ENCODE measurements at places on chromosomes 3 and 15. TPM values are rescaled to one million over a fixed set of nuclear protein-coding genes. Genes with fewer than 3 reads are reported as not detected.

DNA sequence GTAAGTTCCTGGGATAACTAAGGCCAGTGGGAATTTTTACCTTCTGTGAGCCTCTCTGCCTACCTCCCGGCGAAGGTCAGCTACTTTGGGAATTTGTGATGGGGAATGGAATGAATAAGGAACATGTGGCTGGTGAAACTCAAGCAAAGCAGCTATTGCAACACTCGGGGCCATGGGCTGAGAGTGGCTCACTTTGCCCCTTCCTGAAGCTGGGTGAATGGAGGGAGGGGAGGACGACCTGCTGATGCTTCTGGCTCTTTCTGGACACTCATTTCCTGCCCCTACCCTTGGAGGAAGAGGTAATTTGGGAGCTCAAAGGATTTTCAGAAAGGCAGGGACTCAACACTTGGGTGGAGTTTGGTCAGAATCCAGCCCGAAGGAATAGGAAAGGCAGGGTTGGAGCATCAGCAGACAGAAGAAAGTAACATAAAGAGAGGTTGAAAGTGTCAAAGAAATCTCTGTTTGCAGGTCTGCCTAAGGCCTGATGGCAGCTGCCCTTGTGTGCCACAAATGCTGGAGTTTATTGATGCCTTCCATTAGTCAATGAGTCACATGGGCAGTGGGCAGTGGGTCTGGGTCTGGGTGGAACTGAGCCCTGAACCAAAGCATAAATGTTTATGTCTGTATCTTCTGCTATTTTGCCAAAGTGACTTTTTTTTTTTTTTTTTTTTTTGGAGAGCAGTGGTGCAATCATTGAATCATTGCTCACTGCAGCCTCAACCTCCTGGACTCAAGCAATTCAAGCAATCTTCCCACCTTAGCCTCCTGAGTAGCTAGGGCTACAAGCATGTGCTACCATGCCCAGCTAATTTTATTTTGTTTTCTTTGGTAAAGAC, 12.4 kb downstream of the LAMP3 start:
- peak; percentile 47 for DNase-seq

DNA sequence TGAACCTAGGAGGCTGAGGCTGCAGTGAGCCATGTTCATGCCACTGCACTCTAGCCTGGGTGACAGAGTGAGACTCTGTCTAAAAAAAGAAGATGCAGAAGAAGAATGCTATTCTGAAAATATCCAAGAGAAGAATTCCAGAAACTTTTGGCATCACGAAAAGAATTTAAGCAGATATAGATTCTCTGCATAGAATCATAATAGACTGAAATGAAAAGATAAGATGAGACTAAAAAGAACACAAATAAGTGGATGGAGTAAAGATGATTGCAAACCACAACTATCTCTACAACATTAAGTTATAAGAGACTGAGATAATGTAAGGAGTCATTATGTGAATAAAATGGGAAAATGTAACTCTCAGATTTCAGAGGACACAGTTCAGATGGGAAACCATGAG, 140.7 kb upstream of the TMC3 start:
- no peak for DNase-seq

Gene IMPG2
- total RNA-seq: under 0.01 TPM

DNA sequence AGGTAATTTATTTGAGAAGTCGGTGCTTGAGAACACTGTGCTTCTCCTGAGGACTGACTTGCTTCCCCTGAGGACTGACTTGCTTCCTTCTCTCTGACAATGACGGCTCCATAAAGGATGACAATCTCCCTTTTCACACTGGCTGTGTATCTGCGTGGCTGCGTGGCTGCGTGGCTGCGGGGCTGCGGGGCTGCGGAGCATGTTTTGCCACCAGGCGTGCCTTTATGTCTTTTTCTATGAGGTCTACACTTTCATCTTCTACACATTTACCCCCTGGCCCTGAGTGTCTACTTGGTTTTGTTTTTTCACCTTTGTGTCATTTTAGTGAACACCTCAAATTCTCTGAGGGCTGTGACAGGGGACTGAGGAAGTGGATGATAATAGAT, 89.9 kb downstream of the XXYLT1 start:
- no peak for DNase-seq

GRCh38 chr3:23837286-23837685, 31.5 kb downstream of the UBE2E1 start:
- DNase-seq: no peak

All from M059J (cell line).